ENCODE measurements at places on chromosomes 11 and 22.

DNA sequence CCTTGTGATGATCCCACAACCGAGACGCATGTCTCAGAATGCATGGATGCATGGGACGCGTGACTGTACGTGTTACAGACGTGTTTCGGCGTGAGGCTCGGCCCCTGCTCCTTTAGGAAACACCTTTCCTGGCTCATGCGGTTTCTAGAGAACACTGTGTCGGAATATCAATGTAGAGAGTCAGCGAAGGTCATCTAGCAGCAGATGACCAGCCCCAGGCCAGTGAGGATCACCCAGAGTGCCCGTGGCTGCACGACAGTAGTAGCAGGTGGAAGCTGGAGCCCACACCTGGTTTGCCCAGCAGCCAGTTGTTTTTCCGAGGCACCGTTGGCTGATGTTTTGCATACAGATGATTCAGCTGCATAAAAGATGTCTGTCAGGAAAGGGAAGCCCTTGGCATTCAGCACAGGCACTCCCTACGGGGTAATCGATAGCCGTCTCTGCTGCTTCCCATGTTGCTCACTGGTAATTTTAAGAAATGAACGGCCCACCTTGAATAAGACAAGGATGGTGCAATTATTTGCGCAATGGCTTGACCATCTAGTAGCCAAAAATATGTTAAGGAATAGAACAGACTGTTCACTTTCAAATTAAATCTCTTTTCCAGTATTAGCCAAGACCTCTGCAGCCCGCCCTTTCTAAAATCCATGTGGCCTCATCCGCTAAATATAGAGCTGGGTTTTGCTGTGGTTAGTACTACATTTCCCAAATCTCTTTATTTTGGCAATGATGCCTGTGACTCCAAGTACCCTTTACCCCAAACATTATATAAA, 1.1 kb upstream of the CLTCL1 start:
- no peak for DNase-seq

- no peak for DNase-seq
Measured at GRCh38 chr11:75849894-75850293, 34.9 kb downstream of the UVRAG start.

GRCh38 chr11:41102471-41102870, 357.0 kb downstream of the LRRC4C start:
- DNase-seq: no peak

GRCh38 chr11:15489281-15489680, 374.6 kb downstream of the INSC start:
- DNase-seq: no peak

DNA sequence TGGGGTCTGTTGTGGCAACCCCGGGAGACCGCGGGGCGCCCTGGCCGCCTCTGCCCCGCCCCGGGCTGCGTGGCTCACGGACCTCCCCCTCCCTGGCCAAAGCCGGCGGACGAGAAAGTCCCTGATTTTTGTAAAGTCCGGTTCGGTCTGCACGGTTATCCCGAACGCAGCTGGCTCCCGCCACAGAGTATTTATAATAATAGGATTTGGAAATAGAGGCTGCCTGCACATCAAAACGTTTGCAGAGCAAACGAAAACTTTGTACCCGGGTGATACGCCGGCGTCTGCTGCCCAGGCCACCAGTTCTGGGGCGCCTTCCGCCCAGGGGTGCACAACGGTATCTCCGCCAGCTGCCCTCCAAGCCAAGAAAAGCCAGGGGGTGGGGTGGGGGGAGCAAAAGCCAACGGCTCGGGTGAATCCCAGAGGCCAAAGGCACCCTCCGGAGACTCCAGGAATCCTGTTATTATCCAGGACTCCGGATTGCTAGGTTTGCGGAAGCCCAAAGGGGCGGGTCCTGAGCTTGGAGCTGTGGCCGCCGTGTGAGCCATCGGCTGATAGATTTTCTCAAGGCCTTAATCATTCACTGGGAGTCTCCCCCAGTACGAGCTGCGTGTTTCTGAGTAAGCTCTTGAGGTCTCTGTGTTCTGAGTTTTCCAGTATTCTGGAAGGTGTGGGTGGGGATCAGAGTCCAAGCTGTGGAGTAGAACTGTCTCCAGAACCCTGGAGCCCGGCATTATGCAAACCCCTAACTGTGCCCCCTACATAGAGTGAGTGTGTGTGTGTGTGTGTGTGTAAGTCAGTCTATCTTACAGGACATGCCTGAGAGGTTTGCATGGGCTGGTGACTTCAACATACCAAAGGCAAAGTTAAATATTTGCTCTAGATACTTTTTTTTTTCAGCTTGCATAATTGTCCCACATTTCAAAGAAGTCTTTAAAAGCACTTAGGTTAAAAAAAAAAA, 673 bp upstream of the SHANK2 start:
- DNase-seq: no peak

DNA sequence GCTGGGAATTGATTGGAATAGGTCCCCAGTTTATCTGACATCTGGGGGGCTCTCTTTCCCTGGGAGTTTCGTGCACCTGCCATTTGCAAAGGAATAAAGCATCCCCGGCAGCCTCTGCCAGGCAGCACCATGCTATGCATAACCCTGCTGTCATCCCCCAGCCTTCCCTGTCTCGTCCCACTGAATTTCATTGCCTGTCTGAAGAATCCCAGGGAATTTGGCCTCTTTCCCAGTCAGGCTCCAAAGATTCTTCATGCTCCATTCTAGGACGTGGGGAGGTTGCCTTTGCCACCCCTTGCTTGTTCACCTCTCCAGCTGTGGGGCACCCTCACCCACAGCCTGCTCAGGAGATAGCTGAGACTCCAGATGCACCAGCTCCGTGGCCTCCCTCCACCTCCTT, 195.1 kb upstream of the TBCEL start:
- no peak for DNase-seq

- DNase-seq: no peak
Measured at GRCh38 chr22:44669561-44669976, 32.4 kb upstream of the PRR5 start.

DNA sequence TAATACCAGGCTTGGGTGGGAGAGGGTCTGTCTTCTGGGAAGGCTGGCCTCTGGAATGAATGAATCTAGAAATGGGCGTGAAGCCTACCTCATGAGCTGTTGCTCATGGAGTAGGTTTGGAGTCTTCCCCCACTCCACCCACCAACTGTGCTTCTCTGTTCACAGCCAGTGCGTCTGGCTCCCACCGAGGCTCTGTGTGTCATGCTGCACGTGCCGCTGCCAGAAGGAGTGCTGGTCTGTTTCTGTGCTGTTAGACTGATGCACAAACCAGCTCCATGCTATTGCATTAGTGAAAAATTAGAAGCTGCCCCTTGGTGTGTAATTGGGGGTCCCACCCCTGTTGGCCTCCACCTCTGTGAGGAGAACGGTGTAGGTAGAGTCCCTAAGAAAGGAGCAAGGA, 132.3 kb upstream of the PARVA start:
- no peak for DNase-seq

DNA sequence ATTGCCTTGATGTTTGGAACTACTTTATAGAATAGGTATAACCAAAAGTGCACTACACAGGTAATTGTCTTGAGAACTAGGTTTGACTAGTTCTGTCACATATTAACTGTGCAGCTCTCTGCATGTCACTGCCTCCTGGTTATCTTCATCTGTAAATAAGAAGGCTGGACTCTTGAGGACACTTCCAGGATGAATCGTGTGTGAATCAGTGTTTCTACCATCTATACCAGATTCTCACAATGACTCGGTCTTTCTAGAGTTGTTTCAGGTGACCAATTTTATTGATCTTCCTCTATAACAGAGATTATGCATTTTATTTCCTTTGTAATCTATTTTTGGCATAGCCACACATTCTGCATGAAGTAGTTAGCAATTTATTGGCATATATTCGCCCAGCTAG, 1181.0 kb upstream of the TENM4 start:
- no peak for DNase-seq

DNA sequence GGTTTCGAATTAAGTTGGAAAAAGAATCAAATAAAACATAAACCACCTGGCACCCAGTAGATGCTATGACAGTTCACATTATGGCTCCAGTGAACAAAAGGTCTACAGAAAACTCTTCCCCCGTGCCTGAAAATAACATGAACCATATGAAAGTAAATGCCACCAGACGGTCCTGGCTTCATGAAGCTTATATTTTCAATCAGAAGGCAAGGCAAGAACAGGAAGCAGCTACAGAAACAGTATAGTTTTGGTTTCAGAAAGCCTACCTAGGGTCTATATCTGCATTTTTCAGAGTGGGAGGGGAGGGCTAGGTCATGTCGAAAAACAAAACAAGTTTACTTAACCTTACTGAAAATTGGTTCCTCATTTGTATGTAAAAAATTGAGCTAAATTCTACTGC, 9.8 kb downstream of the RAB30 start:
- DNase-seq: peak; percentile 19

DNA sequence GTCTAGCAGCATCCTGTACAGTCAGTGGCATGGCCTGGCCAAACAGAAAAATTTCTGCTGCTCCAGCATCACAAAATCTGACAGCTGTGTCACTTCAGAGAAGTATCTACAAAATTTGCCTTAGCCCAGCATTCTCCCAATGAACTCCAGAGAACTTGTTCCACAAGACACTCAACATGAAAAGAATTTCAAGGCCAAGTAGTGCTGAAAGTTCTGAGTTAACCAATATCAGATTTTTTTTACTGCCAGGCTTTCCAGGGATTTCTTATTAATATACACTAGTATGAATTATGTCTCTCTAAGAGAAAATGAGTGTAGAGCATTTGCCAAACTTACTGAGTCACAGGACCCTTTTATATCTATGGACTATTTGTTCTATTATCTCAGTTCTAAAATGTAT, 68.8 kb downstream of the OR5AK2 start:
- DNase-seq: no peak

DNA sequence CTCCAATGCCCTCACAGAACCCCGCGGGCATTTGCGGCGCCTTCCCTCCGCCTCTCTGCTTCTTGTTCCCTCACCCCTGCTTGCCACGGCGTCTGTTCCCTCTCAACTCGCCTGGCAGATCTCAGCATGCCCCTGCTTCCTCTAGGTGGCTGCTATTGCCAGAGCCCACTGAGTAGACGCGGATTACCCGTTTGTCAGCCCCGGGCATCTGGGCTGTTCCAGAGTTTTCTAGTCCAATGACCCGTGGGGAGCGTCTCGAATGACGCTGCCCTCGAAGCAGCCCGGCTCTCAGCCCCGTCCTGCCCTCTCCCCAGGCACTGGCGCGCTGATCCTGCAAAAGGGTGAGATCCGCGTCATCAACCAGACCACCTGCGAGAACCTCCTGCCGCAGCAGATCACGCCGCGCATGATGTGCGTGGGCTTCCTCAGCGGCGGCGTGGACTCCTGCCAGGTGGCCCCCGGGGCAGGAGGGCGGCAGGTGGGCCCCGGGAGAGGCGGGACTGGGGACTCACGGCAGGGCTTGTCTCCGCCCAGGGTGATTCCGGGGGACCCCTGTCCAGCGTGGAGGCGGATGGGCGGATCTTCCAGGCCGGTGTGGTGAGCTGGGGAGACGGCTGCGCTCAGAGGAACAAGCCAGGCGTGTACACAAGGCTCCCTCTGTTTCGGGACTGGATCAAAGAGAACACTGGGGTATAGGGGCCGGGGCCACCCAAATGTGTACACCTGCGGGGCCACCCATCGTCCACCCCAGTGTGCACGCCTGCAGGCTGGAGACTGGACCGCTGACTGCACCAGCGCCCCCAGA, 49.7 kb downstream of the ST14 start:
- no peak for DNase-seq

DNA sequence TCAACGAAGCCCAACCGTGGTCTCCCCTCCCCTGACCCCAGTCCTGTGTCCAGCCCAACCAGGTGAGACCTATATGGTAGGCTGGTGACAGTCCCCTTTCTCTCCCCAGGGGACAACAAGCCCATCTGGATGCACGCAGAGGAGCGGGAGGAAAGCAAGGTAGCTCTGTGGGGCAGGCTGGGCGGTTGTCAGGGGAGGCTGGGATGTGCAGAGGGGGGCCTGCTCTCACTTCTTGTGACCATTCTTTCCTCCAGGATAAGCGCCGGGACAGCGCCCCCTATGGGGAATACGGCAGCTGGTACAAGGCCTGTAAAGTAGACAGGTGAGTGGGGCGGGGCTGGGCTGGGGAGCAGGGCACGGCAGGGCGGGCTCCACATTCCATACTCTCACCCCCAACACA, 3.5 kb upstream of the RAB1B start:
- peak; percentile 51 for DNase-seq

GRCh38 chr11:36436589-36436988, 73.5 kb downstream of the TRAF6 start:
- no peak for DNase-seq

GRCh38 chr11:115912484-115912945, 408.3 kb upstream of the CADM1 start:
- no peak for DNase-seq

DNA sequence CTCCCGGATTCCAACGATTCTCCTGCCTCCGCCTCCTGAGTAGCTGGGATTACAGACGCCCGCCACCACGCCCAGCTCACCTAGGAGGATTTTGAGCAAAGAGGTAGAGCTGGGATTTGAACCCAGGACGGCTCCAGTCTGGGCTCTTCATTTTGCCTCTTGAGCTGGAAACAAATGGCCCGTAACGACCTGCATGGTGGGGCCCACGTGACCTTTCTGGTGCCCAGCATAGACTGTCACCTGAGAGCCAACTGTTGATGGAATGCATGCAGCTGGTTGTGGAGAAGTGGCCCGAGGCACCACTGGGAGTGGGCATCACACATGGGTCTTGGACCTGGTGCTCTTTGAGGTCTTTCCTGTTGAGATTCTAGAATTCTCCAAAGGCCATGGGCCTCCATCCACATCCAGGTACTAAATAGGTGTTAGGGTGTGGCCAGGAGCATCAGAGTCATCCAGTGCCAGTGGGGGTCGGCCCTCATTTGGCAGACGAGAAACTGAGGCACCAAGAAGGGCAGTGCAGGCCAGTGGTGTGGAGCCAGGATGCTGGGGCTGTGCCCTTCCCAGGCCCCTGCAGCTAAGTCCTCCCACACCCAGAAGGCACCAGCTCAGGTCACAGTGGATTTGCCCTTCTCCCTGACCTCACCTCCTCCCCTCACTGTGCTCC, 3.9 kb downstream of the ATF4 start:
- DNase-seq: no peak

DNA sequence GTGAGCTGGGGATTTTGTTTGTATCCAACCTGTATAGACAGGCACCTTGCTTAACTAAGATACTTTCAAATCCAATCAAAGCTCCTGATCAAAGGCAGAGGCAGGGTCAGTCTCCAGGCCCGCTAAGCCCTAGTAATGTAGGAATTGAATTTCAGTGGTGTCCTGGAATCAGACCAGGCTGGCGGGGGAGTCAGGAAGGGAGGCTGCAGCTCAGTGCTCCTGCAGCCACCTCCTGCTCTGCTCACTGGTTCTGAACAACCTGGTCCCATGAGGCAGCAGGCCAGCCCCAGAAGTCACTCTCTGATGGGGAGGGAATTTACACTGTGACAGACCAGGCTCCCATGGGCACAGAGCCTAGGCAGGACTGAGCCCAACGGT, 38.5 kb upstream of the GALNT18 start:
- no peak for DNase-seq

GRCh38 chr22:17258015-17258787, 39.0 kb upstream of the ADA2 start:
- peak; percentile 44 for DNase-seq

All from CD4-positive, alpha-beta T cell treated with Interleukin-10 for 1 hour (primary cell).